ENCODE measurements at places on chromosomes 12 and 14.
A peak's percentile ranks its signal among the peaks of the same experiment; 100 is the strongest.

DNA sequence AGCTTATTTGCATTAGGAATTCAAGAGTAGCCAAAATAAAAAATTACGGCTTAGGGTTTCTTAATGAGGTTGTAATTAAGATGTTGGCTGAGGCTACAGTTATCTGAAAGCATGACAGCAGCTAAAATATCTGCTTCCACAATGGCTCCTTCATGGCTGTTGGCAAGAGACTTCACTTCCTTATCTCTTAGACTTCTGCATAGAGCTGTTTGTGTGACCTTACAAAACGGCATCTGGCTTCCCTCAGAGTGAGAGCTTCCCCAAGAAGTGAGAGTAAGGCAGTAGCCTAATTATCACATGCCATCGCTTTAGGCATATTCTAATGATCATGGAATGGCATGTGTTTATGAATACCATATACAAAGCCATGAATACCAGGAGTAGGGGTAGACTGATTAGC, 57.6 kb downstream of the CCDC59 start:
- no peak for DNase-seq

- DNase-seq = peak; percentile 79
These were observed 51.3 kb downstream of the CPSF6 start for GRCh38 chr12:69290545-69291277.

DNA sequence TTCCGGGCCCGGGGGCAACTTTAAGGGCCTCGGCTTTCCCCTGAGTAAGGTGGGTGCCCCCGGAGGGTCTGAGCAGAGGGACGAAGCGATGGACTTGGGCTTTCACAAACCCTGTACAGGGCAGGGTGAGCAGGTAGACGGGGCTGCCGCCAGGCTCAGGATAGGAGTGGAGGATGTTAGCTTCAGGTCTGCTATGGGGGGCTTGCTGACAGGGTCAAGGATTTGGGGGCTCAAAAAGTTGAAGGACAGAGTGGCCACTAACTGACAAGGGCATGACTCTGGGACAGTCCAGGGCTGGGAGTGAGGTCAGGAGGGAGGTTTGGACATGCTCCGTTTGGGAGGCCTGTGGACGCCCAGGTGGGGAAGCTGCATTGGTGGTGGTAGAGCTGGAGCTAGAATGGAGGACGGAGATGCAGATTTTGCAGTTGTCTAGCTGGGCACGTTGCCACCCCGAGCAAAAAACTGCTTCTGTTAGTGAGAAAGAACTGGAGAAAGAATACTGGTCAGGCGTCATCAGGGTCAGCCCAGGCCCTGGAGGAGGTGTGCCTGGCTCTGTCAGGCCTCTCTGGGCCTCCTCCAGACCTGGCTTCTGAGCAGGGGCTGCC, 113.3 kb downstream of the ADGRD1 start:
- no peak for DNase-seq

DNA sequence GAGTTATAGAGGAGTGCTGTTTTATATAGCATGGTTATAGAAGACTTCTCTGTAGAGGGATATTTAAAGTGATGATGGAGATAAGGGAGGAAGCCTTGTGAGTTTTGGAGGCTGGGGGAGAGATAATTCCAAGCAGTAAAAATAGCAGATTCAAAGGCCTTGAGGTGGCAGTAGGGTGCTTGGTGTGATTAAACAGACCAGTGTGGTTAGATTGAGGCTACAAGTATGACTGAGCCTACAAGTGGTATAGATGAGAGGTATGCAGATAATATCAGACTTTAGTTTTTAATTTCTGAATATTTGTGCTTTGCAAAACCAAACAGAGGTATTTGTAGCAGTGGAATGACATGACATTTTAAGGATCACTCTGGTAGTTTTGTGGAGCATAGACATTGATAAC, 20.3 kb downstream of the FANCM start:
- no peak for DNase-seq

- DNase-seq = no peak
These were observed 52.6 kb downstream of the BICDL1 start for GRCh38 chr12:120041386-120042231.

DNA sequence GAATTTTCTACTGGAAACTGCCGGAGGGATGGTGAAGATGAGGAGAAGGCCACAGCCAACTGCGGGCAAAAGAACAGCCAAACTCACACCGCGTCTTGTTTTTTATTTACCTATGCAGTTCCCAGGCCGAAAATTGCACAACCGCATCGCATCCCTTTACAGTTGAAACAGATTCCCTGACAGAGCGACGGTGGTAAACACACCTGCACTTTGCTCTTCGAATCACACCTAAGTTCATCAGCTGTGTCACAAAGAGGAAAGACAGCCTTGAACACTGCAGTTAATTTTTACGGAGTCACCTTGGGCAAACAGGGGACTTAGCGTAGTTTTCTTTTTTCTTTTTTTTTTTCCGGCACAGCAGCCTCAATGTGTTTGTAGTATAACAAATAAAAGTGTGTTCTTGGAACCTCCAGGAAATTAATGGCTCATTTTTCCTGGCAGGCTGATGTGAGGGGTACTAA, 272.0 kb upstream of the DIO3 start:
- no peak for DNase-seq

DNA sequence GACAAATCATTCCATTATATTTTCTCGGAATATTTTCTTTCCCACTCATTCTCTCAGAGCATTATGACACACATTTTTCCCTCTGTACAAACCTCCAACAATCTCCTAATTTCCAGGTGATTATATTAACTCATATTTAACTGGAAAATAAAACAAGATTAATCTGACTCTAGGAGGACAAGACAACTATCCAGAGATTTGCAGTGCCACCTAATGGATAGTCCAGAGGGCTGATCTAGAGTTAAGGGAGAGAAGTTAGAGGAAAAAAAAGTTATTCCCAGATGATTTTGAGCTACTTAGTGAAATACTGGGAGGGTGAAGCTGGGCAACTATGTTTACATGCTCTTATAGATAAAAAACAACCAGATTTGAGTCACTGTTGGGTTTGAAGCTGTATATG, 161.7 kb downstream of the ALX1 start:
- no peak for DNase-seq

DNA sequence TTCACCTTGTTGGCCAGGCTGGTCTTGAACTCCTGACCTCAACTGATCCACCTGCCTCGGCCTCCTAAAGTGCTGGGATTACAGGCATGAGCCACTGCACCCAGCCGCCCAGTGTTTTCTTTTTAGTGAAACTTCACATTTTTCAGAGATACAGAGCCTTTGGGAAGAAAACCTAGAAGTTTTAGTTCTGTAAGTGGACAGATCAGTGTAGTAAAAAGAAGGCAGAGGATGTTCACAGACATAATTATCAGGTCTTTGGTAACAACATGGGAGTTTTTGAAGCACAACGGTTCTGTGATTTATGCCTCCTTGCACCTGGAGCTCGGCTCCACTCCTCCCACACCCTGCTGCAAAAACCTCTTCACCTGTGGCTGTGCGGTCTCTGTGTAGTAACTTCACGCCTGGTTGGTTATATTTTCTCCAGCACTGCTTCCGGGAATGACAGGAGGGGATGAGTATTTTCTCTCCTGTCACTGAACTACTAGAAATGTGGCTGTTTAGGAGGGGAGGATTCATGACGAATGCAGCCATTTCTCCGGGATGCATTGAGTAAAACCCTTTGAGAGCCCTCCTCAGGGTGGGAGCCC, 67.0 kb downstream of the ARF6 start:
- no peak for DNase-seq

- DNase-seq = no peak
These were observed 16.3 kb downstream of the SCARB1 start for GRCh38 chr12:124847113-124848074.

DNA sequence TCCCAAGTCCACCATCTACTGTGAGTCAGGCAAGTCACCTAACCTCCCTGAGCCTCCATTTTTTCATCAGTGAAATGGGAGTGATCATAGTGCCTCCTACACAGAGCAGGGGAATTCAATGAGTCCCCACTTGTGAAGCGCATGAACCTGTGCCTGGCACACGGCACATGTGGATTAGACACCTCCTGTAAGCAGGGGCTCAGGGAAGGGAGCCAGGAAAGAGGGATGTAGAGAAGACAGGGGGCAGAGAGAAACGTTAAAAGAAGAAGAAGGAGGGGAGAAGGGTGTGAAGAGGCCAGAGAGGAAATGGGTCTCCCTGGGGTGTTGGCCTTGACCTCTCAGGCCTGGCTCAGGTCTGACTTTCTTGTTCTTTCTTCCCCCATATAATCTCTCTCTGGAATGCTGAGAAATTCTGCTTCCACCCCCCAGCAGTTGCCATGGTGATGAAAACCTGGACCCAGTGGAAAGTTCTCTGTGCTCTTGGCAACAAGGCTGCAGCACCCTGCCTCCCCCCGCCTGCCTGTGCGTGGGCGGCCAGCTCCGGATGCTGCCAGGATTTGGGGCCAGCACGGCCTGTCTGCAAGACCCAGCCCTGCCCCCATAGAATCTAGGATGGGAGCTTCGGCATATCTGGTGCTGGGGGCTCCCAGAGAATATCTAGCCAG, 94.5 kb downstream of the CALM1 start:
- no peak for DNase-seq

- peak; percentile 16 for DNase-seq
These were observed 256.9 kb downstream of the SYT1 start for GRCh38 chr12:79121486-79121885.

GRCh38 chr12:77294016-77294415, 228.6 kb upstream of the E2F7 start:
- no peak for DNase-seq

DNA sequence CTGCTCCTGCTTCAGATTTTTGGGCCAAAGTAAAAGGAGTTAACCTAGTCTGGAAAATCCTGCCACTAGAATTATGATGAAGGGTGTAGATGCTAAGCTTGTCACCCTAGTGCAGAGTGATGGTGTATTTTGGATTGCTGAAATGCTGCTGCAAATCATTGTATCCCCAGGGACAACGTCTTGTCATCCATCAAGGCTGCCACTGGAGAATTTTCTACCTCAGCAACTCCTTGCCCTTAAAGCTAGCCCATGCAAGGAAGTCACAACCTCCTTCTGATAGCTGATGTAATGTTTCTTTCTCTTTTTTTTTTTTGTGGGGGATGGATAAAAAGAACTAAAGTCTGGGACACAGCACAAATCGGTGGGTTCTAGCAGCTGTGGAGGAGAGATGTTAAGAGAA, 139.4 kb upstream of the FRMD6 start:
- DNase-seq = no peak

DNA sequence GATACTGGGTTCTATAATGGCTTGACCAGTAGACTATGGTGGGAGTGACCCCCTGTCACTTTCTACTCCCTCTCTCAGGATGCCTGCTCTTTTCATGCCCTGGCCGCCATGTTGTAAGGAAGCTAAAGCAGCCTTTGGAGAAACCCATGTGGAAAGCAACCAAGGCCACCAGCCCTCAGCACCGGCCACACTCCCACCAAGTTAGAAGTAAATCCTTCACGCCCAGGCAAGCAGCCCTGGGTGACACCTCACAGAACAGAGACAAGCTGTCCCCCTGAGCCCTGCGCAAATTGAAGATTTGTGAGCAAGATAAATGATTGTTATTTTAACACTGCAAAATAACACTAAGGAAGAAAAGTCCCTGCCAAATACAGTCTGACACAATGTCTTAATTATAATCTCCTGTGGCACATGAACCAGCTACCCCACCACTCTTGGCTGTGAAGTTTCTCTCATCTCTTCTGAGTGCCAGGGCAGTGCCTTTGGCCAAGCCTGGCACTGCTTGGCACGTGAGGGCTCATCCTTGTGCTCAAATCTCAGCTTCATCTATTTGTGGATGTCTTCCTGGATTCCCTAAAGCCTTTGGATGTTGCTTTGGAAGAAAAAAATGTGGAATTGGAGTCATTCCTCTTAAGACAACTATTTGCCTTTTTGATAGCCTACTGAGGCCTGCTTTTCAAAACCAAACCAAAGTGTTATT, 39.2 kb upstream of the PIWIL1 start:
- no peak for DNase-seq

GRCh38 chr12:88945051-88945732, 364.9 kb upstream of the KITLG start:
- DNase-seq = no peak

DNA sequence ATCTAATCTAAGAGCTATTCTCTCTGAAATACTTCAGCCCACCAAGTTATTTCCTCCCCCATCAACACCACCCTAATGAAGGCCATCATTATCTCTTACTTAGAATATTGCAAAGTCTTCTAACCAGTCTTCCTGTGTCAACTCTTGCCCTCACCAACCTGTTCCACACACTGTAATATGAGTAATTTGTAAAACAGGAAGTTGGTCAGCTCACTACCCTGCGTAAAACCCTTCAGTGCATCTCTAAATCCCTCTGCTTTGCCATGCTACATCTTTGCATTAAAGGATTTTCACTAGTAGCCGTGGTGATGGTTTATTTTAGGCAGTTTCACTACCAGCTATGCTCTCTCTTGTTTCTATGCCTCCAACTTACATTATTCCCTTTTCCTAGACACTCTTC, 70.0 kb downstream of the KIF21A start:
- DNase-seq = no peak

- DNase-seq = no peak
These were observed 148.5 kb downstream of the GCH1 start for GRCh38 chr14:54754116-54754622.

DNA sequence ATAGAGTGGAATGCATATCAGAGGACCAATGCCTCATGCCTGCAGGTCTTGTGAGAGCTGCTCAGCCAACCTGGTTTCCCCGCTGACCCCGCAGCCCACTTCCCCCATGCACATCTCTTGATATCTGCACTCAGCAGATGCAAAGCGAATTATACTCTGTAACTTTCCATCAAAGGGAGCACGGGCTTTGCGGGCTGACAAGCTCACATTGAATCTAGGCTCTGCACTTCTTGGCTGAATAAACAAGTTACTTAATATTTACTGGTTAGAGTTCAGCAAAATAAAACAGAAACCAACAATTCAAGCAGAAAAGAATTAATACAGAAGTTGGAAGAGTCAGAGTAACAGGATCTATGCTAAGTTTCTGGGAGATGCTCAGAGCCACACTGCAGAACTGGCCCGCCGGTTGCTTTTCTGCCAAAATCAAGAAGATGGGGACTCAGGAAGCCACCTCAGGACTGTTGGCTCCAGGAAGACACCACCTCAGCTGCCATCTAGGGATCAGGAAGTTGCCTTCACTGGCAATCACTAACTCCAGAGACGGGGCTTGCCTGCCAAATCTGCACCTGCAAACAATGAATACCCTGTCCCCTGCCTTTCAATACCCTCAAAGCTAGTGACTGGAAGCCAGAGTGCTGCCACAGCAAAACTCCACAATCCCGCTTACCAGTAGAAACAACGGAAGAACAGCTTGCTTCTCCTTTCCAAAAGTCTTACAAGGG, 46.5 kb downstream of the NR1H4 start:
- no peak for DNase-seq

All from HEK293T (cell line).